ENCODE measurements at places on chromosomes 2 and 18. TPM values are rescaled to one million over a fixed set of nuclear protein-coding genes. Genes with fewer than 3 reads are reported as not detected.
A peak's percentile ranks its signal among the peaks of the same experiment; 100 is the strongest.

GRCh38 chr2:174610243-174610995 lies 12.8 kb upstream of the WIPF1 start:
- DNase-seq = no peak

GRCh38 chr2:234981197-234982095 lies 29.6 kb downstream of the SH3BP4 start:
- DNase-seq = peak; percentile 62

- DNase-seq = no peak
Observed at GRCh38 chr2:45889620-45890370, 238.3 kb downstream of the PRKCE start.

DNA sequence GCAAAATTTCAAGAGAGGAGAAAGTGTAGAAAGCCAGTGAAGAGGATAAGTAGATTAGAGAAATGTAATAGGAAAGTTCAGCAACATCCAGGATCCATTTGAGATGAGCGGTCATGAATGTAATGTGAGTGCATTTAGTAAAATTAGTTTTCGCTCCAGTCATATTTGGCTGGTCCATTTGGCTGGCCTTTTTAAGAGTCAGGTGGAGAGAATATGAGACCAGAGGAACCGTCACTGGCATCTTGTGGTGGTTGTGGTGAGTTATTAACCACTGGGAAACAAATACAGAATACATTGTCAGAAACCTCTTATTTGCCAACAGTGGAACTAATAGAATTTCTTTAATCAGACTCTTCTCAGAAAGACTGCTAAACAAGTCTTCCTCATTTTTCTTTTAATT lies 1064.3 kb upstream of the CDH2 start:
- DNase-seq = no peak

- no peak for DNase-seq
Observed at GRCh38 chr2:42171396-42171980, 2.3 kb downstream of the EML4 start.

- no peak for DNase-seq
Observed at GRCh38 chr2:15895615-15896469, 44.5 kb upstream of the MYCN start.

RNF125 gene
- 2.8 TPM for polyA plus RNA-seq

CNGA3 gene
- not detected for polyA plus RNA-seq

SLC16A14 gene
- polyA plus RNA-seq = 7.5 TPM

ST6GAL2 gene
- polyA plus RNA-seq = 65.6 TPM

TAF4B gene
- polyA plus RNA-seq = 4.4 TPM

C2orf80 gene
- polyA plus RNA-seq = 0.58 TPM

SPP2 gene
- polyA plus RNA-seq = 1.4 TPM

Measured in left renal pelvis (tissue), 4 donors.